ENCODE measurements at places on chromosomes 4 and X.
A peak's percentile ranks its signal among the peaks of the same experiment; 100 is the strongest.

DNA sequence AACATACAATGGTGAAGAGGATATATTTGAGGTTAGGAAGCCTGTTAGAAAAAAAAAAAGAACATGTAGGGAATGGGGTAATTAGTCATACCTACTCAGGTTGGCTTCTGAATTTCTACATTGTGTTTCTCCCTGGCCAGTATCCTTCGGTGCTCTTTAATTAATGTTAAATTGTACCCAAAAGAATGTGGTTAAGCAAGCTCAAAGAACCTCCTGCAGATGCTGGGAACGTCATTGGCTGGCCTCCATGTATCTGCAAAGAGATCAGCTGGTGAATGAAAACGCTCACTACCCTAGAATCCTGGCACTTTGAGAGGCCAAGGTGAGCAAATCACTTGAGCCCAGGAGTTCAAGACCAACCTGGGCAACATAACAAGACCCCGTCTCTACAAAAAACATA lies 942.3 kb upstream of the PRKX start:
- no peak for DNase-seq

DNA sequence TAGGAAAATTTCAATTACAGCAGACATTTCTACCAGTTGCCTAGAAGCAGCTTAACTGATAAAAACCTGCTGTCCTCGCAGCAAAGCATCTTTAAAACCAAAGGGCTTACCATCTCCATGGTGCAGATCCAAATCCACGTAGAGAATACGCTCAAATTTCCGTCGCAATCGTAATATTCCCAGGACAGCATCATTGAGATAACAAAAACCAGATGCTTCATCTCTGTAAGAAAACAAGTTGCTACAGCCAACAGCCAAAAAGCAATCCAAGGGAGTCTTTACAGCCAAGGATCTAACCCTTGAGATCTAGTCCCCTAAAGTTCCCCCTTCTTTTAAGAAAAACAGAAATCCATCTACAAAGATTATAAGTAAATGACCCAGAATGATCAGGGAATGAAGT lies 77.6 kb downstream of the HDAC8 start:
- no peak for DNase-seq

DNA sequence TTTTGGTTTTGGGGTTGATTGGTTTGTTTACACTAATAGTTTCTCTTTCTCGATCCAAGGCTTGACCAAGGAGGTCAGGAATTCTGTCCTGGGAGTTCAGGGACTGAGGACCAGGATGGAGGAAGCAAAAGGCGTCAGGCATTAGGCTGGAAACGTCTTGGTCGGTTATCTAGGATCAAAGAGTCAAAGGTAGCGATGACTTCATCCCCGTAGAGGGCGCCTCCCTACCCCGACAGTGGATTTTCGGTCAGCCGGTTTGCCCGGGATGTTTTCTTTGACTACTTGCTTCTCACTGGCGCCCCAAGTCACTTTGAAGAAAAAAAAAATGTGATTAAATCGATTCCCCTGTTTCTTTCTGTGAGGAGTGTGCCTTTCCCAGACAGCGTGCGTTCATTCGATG lies 980 bp upstream of the FHDC1 start:
- DNase-seq: no peak

DNA sequence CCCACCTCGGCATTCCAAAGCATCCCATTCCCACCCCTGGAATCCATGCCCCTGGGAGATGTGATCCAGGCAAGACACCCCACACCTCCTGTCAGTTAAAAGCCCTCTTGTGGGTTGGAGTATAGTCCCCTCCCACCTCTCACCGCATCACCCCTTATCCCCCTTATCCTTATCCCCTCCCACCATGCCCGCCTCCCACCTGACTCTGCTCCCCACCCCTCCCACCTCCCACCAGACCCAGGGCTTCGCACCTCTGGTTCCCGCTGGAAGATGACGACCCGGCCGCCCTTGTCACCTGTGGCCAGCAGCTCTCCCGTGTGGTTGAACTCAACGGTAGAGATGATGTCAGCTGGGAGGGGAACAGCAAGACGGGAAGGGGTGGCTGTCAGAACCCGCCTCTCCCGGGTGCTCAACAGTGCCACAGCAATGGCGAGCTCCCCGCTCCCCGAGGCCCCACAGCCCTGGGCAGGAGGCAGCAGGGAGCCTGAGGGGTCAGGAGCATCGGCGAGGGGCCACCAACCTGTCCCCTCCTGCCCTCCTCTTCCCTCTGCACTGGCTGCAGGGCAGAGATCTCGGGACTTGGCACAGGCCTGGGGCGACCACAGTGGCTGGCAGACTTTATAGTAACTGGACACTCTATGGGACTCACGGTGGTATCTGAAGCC lies 91.5 kb downstream of the PPP2R2C start:
- DNase-seq: no peak

DNA sequence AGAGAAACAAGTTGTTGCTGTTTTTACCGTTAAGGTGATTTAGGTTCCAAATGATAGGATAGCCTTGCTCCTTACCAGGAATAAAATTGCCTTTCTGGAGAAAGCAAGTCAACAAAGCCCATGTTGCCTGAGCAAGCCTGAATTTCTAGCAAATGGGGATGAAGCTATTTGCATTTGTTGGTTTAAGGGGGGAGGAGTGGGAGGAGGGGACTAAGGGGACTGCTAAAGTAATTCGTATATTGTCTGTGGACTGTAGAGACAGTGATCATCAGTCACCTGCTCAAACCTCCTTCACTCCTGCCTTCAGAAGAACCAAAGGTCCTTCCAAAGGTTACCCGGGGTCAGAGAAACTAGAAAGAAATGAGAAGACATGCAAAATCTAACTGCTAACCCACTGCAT lies 65.8 kb downstream of the SCML2 start:
- DNase-seq: no peak

- DNase-seq: no peak
Observed at GRCh38 chrX:23919706-23920320, 12.0 kb downstream of the CXorf58 start.

- DNase-seq: no peak
Observed at GRCh38 chrX:97751735-97752134, 868.0 kb downstream of the RPA4 start.

GRCh38 chr4:6087669-6088341 lies 69.6 kb upstream of the C4orf50 start:
- no peak for DNase-seq

DNA sequence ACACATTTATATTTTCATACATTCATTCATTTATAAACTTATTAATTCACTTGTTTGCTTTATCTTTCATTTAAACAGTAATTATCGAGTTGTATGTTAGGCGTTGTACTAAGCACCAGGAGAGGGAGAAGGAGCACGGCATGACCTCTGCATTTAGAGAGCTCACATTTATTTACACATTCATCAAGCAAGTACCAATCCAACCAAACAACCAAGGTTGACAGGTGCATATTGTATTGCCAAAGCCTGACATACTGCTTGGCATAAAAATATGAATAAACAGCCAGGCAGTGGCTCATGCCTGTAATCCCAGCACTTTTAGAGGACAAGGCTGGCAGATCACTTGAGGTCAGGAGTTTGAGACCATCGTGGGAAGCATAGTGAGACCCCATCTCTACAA lies 37.0 kb upstream of the CLNK start:
- DNase-seq: no peak

- DNase-seq: peak; percentile 73
Observed at GRCh38 chrX:41441934-41442823, 5.0 kb upstream of the NYX start.
